ENCODE measurements at places on chromosomes 13 and 19. TPM values are rescaled to one million over a fixed set of nuclear protein-coding genes. Genes with fewer than 3 reads are reported as not detected.

The SMAD9 gene
- 31.9 TPM for total RNA-seq

DNA sequence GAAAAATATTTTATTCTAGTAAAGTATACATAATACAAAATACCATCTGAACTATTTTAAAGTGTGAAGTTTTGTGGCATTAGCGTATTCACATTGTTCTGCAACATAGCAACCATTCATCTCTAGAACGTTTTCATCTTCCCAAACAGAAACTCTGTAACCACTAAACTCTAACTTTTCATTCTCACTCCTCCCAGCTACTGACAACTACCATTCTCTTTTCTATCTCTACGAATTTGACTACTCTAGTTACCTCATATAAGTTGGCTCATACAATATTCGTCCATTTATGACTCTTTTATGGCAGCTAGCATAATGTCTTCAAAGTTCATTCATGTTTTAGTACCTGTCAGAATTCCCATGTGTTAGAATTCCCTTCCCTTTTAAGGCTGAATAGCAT, 150.5 kb upstream of the MIR17HG start:
- H3K36me3 ChIP-seq = no peaks in the 10 kb centered on the region
- peaks cover 13% of the 10 kb centered on the region for H3K4me1 ChIP-seq
- no peak overlapping the region for H3K27ac ChIP-seq
- no peak overlapping the region for H3K4me3 ChIP-seq
- DNase-seq = no peak
- H3K27me3 ChIP-seq = no peaks in the 10 kb centered on the region

The LGALS7 gene
- not detected for total RNA-seq

The COX7A1 gene
- total RNA-seq = not detected

DNA sequence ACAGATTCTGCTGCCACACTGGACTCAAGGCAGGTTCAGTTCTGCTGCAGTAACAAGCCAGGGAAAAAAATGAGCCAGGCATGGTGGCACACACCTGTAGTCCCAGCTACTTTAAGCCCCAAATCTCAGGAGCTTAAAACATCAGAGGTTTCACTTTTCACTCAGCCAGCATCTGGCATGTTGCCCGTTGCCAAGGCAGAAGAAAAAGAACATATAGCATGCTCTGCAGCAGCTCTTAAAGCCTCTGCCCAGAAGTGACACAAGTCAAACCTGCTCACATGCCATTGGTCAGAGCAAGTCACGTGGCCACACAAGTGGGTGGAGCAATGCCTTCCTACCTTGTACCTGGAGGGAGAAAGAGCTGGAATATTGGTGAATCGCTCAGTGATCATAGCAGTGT, 14.7 kb upstream of the ADGRE5 start:
- H3K4me3 ChIP-seq = no peak overlapping the region
- H3K4me1 ChIP-seq = peaks cover 29% of the 10 kb centered on the region
- peak overlapping the region; percentile 50 for H3K27ac ChIP-seq
- no peaks in the 10 kb centered on the region for H3K36me3 ChIP-seq

DNA sequence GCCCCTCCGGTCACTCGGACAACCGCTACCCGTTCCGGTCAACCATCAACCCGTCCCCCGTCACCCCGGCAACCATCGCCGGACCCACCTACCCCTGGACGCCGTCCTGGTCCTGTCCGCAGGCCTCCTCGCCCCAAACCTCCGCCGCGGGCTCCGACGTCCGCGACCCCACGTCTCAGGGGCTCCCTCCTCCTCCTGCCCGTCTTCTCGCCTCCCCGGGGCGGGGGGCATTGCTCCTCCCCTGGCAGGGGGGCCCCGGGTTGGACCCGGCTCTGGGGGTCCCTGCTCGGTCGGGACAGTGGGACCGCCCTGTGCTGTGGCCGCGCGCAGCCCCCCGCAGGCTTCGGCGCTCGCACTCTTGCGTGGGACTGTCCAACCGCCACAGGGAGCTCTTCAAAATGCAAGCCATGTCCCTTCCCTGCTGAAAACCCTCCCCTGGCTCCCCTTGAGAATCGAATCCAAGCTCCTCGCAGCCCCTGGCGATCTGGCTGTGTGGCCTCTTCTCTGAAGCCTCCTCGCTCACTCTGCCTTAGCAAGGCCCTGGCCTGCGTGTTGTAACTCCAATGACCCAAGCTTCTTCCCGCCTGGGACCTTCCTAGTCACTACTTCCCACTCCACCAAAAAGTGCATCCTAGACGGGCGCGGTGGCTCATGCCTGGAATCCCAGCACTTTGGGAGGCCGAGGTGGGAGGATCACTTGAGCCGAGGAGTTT, 8.4 kb downstream of the EPHX3 start:
- peak overlapping the region; percentile 84 for H3K4me3 ChIP-seq
- peak overlapping the region; percentile 71 for H3K27ac ChIP-seq
- peaks cover 15% of the 10 kb centered on the region for H3K4me1 ChIP-seq

The POSTN gene
- total RNA-seq = 451 TPM

The FUT1 gene
- total RNA-seq = 4.3 TPM

GRCh38 chr13:106036870-106037269, 498.6 kb downstream of the EFNB2 start:
- H3K4me3 ChIP-seq = no peak overlapping the region
- H3K27ac ChIP-seq = no peak overlapping the region
- DNase-seq = no peak
- H3K36me3 ChIP-seq = no peaks in the 10 kb centered on the region

GRCh38 chr13:60335531-60335930, 61.5 kb upstream of the TDRD3 start:
- no peak overlapping the region for H3K27ac ChIP-seq
- H3K4me3 ChIP-seq = no peak overlapping the region
- no peaks in the 10 kb centered on the region for H3K27me3 ChIP-seq
- peaks cover 6% of the 10 kb centered on the region for H3K36me3 ChIP-seq
- H3K4me1 ChIP-seq = peaks cover 26% of the 10 kb centered on the region
- DNase-seq = no peak

DNA sequence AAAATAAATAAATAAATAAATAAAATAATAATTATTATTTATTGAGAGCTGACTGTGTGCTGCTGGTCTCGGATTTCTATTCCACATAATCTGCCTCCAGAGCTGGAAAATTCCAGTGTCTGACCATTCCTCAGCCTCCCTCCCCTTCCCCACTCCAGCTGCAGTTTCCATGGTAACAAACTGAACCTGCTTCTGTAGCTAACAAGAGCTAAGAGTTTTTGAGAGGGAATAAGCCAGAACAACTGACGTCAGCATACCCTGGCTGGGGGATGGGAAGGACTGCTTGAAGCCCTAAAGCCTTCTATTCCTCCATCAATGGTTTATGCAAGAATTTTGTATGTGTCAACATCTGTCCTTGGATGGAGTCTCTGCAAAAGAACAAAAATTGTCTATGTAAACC, 26.0 kb upstream of the PEG3 start:
- no peaks in the 10 kb centered on the region for H3K4me1 ChIP-seq
- H3K27ac ChIP-seq = no peak overlapping the region
- H3K36me3 ChIP-seq = peaks cover 7% of the 10 kb centered on the region
- DNase-seq = no peak
- H3K27me3 ChIP-seq = no peaks in the 10 kb centered on the region

GRCh38 chr13:50649211-50649610, 194.3 kb downstream of the DLEU7 start:
- no peaks in the 10 kb centered on the region for H3K36me3 ChIP-seq
- no peak overlapping the region for H3K4me3 ChIP-seq
- peaks cover 7% of the 10 kb centered on the region for H3K4me1 ChIP-seq
- DNase-seq = no peak
- no peak overlapping the region for H3K27ac ChIP-seq

The CASP14 gene
- total RNA-seq = not detected

- no peaks in the 10 kb centered on the region for H3K36me3 ChIP-seq
- H3K27me3 ChIP-seq = peaks cover 5% of the 10 kb centered on the region
- H3K27ac ChIP-seq = no peak overlapping the region
- no peak for DNase-seq
These were observed 104.2 kb upstream of the IPO5 start for GRCh38 chr13:97849305-97849704.

The CUL4A gene
- total RNA-seq = 74.4 TPM

GRCh38 chr13:99383511-99383921, 76.3 kb upstream of the GPR183 start:
- no peaks in the 10 kb centered on the region for H3K4me1 ChIP-seq
- H3K4me3 ChIP-seq = no peak overlapping the region

DNA sequence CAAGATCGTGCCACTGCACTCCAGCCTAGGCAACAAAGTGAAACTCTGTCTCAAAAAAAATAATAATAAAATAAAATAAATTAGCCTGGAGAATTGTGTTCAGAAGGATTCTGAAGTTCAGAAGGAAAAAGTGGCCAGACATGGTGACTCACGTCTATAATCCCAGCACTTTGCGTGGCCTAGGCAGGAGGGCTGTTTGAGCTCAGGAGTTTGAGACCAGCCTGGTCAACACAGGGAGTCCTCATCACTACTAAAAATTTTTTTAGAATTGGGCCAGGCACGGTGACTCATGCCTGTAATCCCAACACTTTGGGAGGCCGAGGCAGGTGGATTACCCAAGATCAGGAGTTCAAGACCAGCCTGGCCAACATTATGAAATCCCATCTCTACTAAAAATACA, 6.0 kb downstream of the RDH8 start:
- H3K4me3 ChIP-seq = no peak overlapping the region
- H3K27ac ChIP-seq = no peak overlapping the region
- no peaks in the 10 kb centered on the region for H3K36me3 ChIP-seq
- DNase-seq = no peak
- H3K4me1 ChIP-seq = no peaks in the 10 kb centered on the region

The PSG1 gene
- total RNA-seq = not detected

GRCh38 chr13:51052581-51052980, 58.5 kb downstream of the C13orf42 start:
- H3K4me1 ChIP-seq = peaks cover 2% of the 10 kb centered on the region
- H3K27me3 ChIP-seq = no peaks in the 10 kb centered on the region

GRCh38 chr13:64471916-64472315, 2758.2 kb downstream of the PCDH9 start:
- DNase-seq = no peak
- no peaks in the 10 kb centered on the region for H3K27me3 ChIP-seq
- H3K27ac ChIP-seq = no peak overlapping the region
- peaks cover 26% of the 10 kb centered on the region for H3K4me1 ChIP-seq
- peaks cover 8% of the 10 kb centered on the region for H3K36me3 ChIP-seq

DNA sequence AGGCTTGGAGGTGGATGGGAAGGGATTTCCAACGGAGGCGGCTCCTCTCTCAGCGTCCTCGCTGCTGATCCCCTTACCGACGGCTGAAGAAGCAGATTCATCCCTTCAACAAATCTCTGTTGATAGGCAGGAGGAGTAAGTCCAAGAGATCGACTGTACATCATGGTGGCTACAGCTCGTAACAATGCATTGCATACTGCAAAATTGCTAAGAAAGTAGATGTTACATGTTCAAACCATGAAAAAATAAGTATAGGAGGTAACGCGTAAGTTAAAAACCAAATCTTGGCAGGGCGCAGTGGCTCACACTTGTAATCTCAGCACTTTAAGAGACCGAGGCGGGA, 468 bp upstream of the SLC39A3 start:
- peaks cover 7% of the 10 kb centered on the region for H3K4me1 ChIP-seq
- H3K4me3 ChIP-seq = peak overlapping the region; percentile 77
- peaks cover 16% of the 10 kb centered on the region for H3K27me3 ChIP-seq

The CABP5 gene
- total RNA-seq = not detected

- H3K36me3 ChIP-seq = no peaks in the 10 kb centered on the region
- no peak overlapping the region for H3K4me3 ChIP-seq
- peak overlapping the region; percentile 12 for H3K27ac ChIP-seq
- H3K27me3 ChIP-seq = no peaks in the 10 kb centered on the region
These were observed 554.0 kb upstream of the SPRY2 start for GRCh38 chr13:80894917-80895316.

The NLRP7 gene
- total RNA-seq = not detected

The THOP1 gene
- total RNA-seq = 74.1 TPM

The ZNF534 gene
- total RNA-seq = not detected

GRCh38 chr13:40130871-40131636, 475.6 kb downstream of the COG6 start:
- DNase-seq = no peak
- H3K4me3 ChIP-seq = no peak overlapping the region
- H3K27me3 ChIP-seq = peaks cover 3% of the 10 kb centered on the region
- no peak overlapping the region for H3K27ac ChIP-seq

DNA sequence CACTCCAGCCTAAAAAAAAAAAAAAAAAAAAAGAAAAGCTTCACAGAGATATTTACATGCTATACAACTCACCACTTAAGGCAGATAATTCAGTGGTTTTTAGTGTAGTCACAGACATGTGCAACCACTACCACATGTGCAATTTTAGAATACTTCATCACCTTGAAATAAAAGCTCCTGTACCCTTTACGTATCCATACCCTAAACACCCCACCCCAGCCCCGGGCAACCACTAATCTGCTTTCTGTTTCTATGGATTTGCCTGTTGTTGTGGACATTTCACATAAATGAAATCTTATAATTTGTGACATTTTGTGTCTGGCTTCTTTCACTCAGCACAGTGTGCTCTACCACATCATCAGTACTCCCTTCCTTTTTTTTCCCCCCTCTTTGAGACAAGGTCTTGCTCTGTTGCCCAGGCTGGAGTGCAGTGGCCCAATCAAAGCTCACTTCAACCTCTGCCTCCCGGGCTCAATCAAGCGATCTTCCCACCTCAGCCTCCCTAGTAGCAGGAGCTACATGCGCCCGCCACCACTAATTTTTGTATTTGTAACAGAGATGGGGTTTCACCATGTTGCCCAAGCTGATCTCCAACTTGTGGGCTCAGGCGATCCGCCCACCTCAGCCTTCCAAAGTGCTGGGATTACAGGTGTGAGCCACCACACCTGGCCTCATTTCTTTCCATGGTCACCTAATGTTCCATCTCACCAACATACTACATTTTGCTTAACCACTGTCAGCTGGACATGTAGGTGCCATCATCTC, 4.0 kb downstream of the DDX39A start:
- peaks cover 18% of the 10 kb centered on the region for H3K36me3 ChIP-seq
- no peak for DNase-seq
- H3K27me3 ChIP-seq = no peaks in the 10 kb centered on the region
- peaks cover 40% of the 10 kb centered on the region for H3K4me1 ChIP-seq

DNA sequence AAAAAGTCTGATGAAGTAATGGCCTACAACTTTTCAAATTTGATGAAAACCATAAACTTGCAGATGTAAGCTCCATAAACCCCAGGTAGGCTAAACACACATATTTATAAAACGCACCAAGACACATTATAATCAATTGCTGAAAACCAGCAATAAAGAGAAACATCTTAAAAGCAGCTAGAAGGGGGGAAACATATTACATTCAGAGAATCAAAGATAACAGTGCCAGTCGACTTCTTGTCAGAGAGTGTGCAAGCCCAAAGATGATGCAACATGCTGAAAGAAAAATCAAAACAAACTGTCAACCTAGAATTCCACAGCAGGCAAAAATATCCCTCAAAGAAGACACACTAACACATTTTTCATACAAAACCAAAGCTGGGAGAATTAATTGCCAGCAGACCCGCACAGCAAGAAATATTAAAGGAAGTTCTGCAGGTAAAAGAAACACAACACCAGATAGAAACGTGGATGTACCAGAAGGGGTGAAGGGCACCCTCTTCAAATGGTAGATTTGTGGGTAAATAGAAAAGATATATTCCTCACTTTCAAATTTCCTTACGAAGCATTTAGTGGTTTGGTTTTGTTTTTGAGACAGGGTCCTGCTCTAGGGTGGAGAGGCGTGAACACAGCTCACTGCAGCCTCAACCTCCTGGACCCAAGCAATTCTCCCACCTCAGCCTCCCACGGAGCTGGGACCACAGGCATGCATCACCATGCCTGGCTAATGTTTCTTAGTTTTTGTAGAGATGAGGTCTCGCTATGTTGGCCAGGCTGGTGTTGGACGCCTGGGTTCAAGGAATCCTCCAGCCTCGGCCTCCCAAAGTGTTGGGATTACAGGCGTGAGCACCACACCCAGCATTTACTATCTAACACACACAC, 16.5 kb upstream of the ATP1A3 start:
- H3K4me1 ChIP-seq = no peaks in the 10 kb centered on the region
- no peak overlapping the region for H3K27ac ChIP-seq
- H3K36me3 ChIP-seq = peaks cover 5% of the 10 kb centered on the region
- H3K27me3 ChIP-seq = peaks cover 4% of the 10 kb centered on the region
